ENCODE measurements at places on chromosomes 3 and 15.

GRCh38 chr15:67076147-67076843 lies 10.9 kb downstream of the SMAD3 start:
- no peak for DNase-seq

DNA sequence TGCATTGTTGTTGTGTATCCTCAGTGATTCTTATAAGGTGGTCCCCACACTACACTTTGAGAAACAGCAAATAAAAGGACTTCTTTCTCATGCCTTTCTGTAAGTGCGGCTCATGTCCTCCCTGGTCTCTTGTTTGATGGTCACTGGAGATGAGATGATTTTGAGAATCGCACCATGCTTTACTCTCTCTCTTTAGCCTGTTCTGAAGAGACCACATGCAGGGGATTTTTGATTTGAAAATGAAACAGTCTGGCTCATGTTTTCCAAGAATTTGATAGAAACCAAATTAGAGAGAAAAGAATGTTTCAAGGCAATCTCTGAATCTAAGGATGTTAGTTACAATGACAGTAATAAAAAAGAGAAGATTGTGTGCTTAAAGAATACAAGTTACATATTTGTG lies 18.0 kb downstream of the CLDN11 start:
- DNase-seq = no peak

- no peak for DNase-seq
Observed at GRCh38 chr3:189862385-189862998, 231.3 kb downstream of the TP63 start.

- DNase-seq = no peak
Observed at GRCh38 chr3:197858133-197858532, 67.1 kb downstream of the LRCH3 start.

GRCh38 chr3:39121621-39122020 lies 14.1 kb downstream of the TTC21A start:
- DNase-seq = no peak

DNA sequence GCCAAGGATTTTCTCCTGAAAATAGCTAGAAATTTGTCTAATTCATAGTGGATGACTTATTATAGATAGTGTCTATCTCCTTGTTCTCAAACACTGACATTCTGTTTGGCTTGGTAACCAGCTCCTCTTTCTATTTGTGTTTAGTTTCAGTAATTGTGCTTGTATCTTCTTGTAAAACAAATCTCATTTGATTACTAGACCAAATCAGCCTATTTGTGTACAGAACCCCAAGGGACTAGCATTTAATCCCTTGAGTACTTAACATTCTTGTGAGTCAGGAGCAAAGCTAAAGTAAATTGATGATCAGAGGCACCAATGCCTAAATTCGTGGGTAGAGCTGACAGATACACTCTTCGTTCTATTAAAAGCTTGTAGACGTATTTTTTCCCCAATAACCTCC lies 306.5 kb upstream of the SLITRK3 start:
- DNase-seq = no peak

GRCh38 chr3:31573036-31573779 lies 40.5 kb downstream of the STT3B start:
- DNase-seq = no peak

GRCh38 chr3:132368962-132369361 lies 48.3 kb upstream of the DNAJC13 start:
- no peak for DNase-seq

GRCh38 chr15:73072894-73073293 lies 20.6 kb downstream of the NEO1 start:
- DNase-seq = no peak

All from NCI-H2227 treated with DMSO at 0.1 percent for 48 hours (cell line).